ENCODE measurements at places on chromosomes 12 and 14.
A peak's percentile ranks its signal among the peaks of the same experiment; 100 is the strongest.

DNA sequence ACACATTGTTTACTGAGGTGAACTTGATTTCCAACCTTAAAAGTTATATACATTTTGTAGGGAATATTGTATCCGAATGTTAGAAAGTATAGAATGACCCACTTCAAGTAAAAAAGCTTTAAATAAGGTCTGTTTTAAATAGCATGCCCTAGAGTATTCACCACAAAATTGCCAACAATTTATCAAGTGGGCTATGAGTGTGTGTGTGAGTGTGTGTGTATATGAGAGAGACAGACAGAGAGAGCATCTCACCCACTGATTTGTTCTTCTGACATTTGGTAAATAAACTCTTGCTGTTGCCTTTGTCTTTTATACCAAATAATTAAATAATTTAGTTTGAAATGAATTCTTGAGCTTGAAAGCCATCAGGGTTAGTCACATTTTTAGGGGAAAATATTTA is 29.8 kb upstream of the RAP1B start:
- no peak for DNase-seq

DNA sequence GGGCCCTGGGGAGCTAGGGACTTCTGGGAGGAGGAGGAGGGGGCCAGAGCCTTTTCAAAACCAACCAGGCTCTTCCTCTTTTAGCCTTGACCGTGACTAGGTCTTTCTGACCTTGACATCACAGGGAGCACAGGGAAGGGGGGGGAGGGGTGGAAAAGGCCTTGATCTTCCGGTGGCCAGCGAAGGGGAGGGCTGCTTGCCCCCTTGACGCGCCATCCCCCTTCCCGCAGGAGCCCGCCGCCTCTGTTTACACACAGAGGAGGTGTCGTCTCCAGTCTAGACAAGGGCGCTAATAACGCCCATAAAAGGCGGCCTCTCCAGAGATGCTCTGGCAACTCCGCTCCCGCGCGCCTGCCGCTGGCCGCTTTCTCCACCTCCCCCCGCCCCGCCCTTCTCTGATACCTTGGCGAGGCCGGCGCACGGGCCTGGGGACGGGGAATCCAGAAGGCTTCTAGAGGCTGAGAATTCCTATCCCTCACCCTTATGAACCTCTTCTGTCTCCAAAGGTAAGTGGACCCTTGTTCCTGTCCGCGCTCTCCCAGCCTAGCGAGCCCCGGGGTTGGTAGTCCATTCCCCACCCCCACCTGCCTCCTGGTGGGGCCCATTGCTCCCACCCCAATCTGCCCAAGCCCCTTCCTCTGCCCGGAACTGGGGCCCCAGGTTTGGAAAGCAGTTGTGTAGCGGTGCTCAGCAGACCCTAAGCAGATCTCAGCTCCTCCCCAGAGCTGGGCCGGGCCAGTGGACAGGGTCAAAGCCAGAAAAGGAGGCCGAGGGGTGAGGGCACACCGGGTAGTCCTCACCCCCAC is 4.9 kb upstream of the HOXC12 start:
- DNase-seq, result no peak

DNA sequence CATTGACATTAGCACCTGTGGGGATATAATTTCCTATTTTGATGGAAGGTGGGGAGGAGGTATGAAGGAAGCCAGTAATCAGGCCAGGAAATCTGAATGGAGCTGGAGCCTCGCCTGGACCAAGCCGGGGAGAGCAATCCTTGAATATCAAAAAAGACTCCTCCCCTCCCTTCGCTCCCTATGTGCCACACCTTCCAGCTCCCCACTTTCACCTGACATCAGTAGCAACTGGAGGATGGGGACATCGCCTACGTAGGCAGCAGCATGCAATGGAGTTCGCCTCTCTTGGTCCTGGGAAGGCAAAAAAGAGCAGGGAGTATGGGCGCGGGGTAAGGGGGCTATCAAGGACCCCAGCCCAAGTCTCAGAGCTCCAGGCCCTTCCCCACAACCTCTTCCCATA is 1.1 kb downstream of the ANKRD52 start:
- no peak for DNase-seq

- DNase-seq, result no peak
These were observed 91.8 kb upstream of the RIC8B start for GRCh38 chr12:106682594-106683234.

- peak; percentile 29 for DNase-seq
These were observed 81.5 kb downstream of the DPF3 start for GRCh38 chr14:72812292-72812851.

DNA sequence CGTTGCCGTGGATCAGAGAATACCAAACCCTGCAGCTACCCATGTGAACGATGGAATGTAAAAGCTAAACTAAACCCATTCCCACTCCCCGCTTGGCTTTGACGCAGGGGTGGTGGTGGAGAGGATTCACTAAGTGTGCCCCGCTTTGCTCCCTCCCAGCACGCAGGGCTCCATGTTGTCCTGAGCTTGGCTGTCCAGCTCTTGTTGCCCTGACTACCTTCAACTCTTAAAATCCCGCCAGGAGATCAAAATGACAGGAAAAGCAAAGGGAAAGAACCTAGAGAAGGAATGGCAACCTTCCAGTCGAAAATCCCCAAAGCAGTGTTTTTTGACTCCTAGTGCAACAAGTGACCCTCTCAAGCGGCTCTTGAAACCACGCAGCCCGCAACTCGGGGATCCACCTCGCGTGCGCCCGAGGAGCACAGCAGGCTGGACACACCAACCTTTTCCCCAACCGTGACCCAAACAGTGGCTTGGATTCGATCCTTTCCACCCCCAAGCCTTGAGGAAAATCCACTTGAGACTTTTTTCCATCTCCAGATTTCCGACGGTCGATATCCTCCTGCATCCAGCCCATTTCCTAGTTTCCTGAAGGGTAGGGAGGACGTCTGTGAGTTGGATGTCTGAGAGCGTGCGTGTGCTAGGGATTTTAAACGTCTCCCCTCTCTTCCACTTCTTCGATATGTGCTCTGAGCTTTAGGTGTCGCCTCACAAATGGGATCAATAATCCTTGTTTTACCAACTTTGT is 1.4 kb downstream of the SYT10 start:
- no peak for DNase-seq

All from femur (tissue), 1 donor.